ENCODE measurements at places on chromosomes 11 and 22. TPM values are rescaled to one million over a fixed set of nuclear protein-coding genes. Genes with fewer than 3 reads are reported as not detected.

Gene RTN4R
- polyA plus RNA-seq: 1.5 TPM

Gene WNT7B
- not detected for polyA plus RNA-seq

Gene LYVE1
- polyA plus RNA-seq: 23.1 TPM

Gene P2RX3
- polyA plus RNA-seq: 0.66 TPM

Gene CDC42EP2
- 13.2 TPM for polyA plus RNA-seq

Gene CDC45
- 0.54 TPM for polyA plus RNA-seq

Gene HEPACAM
- 0.22 TPM for polyA plus RNA-seq
